Panc1 (cell line): ENCODE measurements at places on chromosomes 5 and 9.
A peak's percentile ranks its signal among the peaks of the same experiment; 100 is the strongest.

- no peak for DNase-seq
These were observed 143.8 kb upstream of the VLDLR start for GRCh38 chr9:2477755-2478154.

GRCh38 chr5:166282939-166283338 is 2008.5 kb upstream of the WWC1 start:
- no peak for DNase-seq

DNA sequence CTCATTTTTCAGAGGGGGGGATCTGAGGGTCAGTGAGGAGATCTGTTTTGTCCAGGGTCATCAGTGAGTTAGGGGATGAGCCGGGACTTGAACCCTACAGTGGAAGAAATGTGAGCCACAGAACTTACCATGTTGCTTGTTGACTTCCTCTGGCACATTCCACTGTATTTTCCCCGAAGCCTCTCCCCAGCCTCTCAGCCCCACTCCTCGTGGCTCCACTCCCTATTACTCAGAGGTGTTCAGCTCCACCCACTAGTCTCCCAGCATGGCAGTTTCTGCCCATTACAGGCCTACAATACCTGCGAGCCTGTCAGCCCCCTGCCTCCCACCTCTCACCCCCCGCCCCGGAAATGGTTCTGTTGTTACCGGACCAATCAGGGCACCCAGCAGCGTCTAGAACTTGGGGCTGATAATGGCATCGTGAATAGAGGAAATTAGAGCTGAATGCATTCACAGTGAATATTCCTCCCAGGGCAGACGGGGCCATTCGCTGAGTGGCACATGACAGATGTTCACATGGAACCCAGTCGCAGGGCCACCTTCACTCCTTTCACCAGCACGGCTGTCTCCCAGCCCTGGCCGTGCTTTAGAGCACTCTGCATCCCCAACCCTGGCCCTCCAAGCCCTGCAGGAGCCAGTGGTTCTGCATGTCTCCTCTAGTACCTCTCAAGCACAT is 81.6 kb downstream of the KCNIP1 start:
- no peak for DNase-seq

DNA sequence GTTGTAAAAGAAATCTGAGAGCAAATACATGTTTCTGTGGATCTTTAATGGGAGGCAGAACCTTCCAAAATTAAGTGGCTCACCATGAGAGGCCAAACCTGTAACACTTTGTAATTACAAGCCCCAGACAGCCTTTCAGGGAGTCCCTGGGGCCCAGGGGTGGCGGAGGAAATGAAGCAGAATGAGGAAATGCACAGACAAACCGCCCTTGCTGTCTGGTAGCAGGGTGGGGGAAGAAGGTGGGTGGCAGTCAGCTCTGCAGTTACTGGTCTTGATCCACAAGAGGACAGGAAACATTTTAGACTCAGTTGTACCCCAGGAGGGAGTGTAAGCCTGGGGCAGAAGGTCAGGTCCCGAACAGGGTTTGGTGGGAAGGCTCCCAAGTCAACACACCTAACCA is 6.5 kb downstream of the ARL14EPL start:
- no peak for DNase-seq

DNA sequence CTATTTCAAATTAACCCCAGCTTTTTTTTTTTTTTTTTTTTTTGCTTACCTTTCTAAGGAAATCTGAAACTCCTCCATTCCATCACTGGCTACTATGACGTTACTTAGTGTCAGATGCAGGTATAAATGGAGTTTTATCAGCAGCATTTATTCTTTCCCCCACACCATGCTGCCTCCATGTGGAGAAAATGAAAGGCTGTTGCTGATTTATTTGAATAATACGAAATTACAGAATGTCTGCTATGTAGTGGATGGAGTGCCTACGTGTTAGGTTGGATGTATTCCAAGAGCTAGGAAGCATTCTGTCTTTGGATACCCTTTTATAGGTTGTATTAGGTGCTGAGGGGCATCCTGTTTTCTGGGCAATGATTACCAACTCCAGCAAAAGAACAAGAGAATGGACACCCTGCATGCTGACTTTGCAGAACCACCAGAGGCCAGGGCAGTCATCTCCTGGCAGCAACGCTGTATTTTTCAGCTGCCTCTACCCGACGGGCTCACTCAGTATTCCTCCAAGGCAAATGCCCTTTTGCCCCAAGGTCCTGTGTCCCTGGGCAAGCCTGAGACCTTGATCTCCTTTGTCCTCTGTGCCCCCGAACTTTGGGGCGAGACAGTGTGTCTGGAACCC is 199.5 kb downstream of the ALDH1A1 start:
- DNase-seq, result peak; percentile 7

DNA sequence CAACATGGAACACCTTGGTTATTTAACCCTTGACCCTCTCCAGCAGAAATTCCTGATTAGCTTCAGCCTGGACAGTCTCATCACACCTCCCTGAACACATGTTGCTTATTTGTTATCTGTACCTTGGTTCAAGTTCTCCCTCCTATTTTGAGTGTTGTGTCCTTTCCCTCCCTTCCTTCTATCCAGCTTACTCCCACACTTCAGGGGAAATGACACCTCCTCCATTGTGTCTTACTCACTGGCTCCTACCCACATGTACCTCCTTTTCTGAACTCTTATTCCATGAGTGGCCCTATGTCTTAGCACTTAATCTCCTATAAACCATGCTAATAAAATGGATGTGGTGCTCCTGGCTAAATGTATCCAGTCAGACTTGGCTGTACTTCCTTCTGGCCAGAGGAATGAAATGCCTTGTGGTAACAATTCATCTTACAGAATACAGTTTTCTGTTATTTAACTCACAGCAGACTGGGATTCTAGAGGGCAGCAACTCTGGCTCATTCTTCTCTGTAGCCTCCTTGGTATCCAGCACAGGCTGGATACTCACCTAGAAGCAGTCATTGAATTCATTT is 11.2 kb downstream of the LIX1 start:
- DNase-seq, result no peak

DNA sequence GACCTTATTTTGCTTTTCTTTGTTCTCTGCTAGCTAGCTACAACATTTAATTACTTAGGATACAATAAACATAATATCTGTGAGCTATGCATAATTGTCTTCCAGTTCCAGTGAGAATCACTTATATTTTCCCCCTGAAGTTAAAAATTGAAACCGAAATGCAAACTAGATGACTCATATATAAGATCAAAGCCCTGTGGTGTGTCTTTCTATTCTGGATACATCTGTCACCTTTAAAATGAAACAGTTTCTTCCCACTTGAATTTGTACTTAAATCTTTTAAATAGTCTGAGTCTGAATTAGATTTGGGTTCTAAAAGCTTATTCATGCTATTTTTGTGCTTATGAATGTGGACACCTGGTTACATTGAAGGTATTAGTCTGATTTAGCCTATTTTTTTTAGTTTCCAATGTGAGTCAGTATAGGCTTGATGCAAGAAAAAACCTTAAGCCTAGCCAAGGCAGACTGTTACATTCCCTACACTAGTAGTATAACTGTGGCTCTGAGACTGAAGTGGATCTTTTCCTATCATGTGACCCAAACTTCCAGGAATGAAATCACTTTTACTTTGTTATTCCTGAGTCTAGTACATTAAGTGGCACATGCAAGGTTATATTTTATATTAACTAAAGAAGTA is 703.5 kb upstream of the RGMB start:
- DNase-seq, result no peak

GRCh38 chr9:78781681-78782080 is 484.8 kb downstream of the PSAT1 start:
- no peak for DNase-seq

DNA sequence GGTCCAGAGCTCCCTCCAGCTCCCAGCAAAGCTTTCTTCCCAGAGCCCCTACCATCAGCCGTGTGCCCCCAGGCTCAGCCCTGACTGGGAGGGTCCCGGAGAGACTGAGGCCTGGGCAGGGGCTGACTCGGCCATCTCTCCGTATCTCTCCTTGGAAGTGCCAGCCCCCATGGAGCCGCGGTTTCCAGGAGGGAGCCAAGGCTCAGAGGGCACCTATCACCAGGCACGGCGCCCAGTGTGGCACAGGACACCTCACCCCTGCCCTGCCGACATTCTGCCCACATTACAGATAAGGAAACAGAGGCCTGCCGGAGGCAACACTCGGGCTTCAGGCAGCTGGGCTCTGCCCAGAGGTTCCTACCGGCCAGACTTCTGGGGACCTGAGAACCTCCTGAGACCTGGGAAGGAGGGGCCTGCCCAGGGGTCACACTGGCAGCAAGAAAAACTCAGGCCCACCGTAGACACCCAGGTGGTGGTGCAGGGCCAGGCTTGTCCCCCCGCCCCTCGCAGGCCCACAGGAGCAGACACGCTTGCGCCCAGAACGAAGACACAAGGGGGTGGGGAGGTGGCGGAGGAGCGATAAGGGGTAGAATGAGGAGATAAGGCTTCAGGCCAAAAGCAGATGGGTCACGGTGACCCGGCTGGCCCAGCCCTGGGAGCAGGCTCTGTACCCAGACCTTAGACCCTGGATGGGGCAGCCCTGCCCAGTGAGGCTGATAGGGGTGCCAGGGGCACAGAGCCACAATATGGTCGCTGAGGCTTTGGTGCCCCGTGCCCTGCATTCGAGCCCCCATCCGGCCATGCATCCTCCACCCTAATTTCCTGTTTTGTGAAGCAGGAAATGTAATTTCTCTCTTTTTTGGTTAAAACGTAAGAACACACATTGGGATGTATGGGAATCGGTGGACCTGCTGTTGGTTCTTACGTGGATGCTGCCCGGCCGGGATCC is 11.8 kb downstream of the NR5A1 start:
- DNase-seq, result no peak

DNA sequence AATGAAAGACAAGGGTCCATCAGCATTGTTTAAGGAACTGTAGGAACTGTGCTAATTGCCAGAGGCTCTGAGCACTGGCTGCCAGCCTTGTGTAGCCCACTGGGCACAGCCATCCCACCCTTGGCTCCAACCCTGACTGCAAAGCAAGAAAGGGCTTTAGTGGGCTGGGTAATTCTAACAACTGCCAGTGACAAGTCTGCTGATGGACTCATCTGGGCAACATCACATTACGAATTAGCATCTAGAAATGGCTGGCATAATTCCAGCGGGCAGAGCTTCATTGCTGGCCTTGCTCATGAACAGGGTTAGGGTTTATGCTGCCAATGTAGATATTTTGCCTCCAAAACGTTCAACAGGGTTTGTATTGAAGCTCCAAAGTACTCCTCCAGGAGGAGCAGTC is 326.9 kb downstream of the ARHGEF28 start:
- DNase-seq, result no peak

DNA sequence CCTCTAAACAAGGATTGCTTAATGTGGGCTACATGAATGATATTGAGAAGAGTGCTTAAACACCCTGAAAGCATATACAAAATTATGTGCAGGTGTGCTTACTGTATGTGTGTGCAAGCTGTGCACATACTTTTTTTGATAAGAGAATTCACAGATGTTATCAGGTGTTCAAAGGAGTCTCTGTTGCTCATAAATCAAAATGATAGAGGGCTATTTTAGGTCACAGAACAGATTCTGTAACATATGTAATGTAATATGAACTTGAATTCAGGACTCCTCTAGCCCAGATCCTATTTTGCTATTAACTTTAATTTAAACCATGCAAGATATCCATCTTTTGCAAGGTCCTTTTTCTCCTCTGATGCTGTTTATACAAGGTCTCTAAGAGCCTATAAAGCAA is 38.2 kb downstream of the CCDC192 start:
- no peak for DNase-seq

DNA sequence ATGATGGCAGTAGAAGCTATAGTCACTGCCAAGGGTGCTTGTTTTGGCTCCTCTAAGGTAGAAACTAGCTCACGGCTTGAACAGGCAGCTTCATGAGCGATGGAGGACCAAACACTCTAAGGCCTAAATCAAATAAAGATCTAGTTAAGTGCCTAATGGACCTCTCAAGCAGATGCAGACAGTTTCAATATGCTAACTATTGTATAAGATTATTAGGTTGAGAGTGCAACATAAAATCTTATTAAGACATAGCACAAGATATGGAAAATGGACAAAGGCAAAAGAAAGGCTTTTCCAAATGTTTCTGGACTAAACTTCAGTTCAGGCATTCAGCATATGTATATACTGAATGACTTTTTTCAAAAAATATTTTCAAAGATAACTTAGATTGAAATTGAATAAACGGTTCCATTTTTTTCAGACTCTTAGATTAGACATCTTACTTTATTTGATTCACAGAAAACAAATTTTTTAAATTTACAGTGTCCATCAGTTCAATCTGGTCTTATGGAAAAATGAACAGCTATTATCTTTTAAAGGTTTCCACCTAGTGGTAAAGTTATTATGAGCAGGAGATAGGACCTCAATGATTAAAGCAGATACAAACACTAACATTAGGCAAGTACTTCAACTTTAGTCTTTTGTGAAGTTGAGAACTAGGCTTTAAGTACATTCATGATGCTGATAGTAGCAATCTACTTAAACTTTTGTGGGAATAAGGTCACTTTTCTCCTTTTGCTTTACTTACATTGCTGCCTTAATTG is 1167.7 kb downstream of the MAT2B start:
- DNase-seq, result no peak

DNA sequence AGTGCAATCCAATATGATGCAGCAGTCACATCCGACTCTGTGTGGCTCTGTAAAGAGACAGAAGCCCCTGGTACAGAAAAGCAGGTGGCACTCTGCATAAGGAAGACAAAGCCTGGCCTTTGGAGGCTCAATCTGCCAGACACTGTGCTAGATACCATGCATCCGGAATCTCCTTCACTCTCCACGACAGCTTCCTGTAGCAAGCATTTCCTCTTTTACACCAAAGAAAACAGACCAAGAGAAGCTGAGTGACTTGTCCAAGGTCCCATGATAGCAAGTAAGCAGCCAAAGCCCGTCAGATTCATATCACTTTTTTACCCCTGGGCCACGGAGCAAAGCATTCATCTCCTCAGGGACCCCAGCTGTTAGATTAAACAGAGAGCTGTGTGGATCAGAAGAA is 64.2 kb upstream of the SMIM23 start:
- no peak for DNase-seq

- no peak for DNase-seq
These were observed 30.4 kb downstream of the RUSC2 start for GRCh38 chr9:35520364-35520710.

DNA sequence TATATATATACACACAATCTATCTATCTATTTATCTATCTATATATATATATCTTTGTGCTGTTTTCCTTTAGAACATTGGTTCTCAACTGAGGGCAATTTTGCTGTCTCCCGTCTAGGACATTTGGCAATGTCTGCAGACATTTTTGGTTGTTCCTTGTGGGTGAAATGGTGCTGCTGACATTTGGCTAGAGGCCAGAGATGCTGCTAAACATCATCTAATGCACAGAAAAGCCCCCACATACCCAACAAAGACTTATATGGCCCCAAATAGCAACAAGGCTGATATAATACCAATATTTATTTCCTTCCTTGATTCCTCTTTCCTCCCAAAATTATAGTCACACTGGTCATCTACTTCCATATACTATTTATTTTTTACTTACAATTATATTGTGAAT is 197.5 kb downstream of the TRPM3 start:
- DNase-seq, result no peak
